ENCODE measurements at places on chromosomes 1 and 21.
A peak's percentile ranks its signal among the peaks of the same experiment; 100 is the strongest.

DNA sequence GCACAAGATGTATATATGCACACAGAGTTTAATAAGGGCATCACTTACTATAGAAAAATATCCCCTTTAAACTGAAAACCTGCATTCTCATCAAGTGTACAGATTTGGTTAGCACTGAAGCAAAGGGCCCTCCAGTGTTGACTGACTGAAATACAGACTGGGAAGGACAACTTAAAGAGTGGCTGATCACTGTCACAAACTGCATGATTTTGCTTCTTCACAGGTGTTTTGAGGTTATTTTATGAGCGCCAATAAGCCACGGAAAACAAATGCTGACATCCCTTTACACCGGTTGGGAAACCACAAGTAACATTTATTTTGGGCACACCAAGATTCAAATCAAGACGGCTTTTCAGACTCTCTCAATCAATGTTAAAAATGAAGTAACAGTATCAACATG, 30.9 kb upstream of the RAP1GAP start:
- DNase-seq, result no peak

- no peak for DNase-seq
Measured at GRCh38 chr1:85089203-85089602, 40.9 kb upstream of the MCOLN3 start.

GRCh38 chr1:221510793-221511503, 230.9 kb downstream of the DUSP10 start:
- no peak for DNase-seq

DNA sequence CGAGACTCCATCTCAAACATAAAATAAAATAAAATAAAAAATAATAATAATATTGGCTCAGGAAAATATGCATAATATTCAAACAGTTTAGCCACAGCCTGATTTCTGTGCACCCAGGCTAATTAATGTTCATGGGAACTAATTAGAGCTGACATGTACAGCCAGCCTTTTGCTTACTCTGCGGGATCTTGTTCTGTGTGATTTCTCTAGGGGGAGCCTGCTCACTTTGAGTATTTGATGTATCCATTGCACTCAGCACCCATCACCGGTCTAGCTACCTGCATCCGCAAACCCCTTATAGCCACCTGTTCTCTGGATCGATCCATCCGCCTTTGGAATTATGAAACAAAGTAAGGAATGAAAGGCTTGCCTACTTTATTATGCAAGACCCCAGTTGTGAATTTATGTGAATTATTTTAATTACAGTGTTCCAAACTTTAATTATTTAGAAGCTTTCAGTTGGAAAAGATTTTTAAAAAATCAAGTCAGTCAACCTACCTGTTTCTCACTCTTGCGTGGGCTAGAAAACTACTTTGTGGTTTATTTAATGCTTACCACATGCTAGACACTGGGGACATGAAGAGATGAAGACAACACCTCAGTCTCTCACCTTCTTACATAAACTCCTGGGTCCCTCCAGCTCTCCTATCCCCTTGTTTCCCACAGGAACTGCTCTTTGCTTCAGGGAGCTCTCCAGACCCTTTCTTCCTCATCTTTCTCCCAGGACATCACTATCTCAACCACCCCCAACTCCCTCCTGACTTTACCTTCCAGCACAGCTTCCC, 25.4 kb downstream of the CFAP57 start:
- DNase-seq, result no peak

GRCh38 chr1:198848649-198849048, 209.8 kb downstream of the PTPRC start:
- DNase-seq, result no peak

DNA sequence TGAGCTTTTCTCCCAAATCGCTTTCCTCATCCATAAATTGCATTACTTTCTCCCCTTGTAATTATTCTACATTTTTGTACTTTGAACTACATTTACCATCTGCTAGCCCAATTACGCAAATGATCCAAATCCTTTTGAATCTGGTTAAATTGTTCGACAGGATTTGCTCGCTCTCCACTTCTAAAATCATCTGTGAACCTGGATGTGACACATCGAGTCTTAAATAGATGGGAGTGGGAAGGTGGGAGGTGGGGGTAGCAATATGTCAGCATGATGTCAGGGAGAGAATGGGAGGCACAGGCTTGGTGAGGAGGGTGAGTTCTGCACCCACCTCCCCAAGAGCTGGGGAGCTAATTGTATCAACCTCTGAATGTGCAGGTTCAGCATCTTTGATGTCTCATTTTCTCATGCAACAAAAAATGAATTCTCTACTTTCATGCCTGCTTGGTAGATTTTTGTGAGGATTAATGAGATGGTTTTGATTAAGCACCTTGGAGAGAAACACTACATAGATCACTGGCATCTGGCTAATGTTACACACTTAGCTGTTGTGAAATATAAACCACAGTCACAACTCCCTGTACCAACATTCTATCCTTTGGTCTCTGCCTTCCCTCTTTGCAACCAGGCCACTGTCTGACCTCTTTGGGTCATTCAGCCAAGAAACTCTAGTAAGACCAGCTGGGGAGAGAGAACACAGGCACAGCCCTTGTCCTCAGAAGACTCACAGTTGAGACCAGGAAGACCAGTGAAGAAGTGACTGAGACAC, 165.1 kb downstream of the DAB1 start:
- DNase-seq, result no peak

- no peak for DNase-seq
Measured at GRCh38 chr1:210299501-210299900, 29.2 kb upstream of the HHAT start.

GRCh38 chr1:37940299-37940947, 6.4 kb downstream of the INPP5B start:
- no peak for DNase-seq

GRCh38 chr1:174036798-174037197, 14.6 kb upstream of the RC3H1 start:
- no peak for DNase-seq

DNA sequence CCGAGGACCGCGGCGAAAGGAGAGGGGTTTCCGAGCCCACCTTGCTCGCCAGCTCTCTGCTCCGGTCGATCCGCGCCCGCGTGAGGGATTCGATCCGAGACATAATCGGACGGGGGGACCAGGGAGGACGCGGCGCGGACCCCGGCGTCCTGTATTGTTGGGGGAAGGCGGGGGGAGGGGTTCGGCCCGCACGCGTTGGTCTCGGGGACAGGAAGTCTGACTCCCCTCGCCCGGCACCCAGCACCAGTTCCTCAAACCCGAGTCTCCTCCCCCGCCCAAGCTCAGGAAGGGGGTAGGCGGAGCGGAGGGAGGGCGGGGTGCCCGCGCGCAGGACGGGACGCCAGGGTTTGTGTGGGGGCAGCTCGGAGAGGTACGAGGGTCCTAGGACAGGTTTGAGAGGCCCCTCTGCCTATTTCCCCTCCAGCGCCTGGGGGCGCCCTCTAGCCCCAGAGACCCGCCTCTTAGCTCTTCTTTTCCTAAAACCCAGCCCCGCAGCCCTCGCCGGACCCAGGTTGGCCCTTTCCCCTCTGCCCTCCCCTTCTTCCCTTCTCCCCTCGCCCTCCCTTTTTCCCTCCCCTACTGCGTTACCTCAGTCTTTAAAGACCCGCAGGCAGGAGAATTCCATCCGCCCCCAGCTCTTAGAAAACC, at the start of gene ARHGEF2:
ARHGEF2 (minus strand) TSS at position 223 of the 648 bp plus-strand sequence; CDS start at position 103, 120 bp downstream.
- DNase-seq, result peak; percentile 86

DNA sequence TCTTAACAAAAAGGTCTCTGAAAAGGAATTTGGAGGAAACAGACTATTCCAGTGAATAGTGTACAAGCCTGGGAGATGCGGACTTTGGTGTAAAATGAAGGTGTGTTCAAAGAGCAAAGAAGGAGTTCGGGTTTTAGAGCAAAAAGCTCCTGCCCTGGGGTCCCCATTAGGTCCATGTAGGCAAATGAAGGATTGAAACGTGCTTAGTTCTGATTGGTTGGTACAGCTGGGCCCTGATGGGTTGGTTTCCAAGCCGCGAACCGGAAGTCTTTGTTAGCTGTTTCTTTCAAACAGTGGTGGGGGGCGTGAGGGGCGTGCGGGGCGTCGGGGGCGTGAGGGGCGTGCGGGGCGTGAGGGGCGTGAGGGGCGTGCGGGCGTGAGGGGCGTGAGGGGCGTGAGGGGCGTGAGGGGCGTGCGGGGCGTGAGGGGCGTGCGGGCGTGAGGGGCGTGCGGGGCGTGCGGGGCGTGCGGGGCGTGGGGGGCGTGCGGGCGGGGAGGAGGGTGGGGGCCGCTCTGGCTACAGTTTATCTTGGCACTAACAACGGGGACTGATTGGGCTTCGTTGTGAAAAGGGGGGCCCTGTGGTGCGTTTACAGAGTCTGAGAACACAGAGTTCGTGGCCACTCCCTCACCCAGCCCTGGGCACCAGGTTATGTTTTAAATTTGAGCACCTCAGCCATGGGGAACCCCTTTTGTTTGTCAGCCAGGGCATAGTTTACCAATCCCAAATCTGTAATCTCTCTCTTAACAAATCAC, 29.4 kb downstream of the LRRC3 start:
- no peak for DNase-seq

DNA sequence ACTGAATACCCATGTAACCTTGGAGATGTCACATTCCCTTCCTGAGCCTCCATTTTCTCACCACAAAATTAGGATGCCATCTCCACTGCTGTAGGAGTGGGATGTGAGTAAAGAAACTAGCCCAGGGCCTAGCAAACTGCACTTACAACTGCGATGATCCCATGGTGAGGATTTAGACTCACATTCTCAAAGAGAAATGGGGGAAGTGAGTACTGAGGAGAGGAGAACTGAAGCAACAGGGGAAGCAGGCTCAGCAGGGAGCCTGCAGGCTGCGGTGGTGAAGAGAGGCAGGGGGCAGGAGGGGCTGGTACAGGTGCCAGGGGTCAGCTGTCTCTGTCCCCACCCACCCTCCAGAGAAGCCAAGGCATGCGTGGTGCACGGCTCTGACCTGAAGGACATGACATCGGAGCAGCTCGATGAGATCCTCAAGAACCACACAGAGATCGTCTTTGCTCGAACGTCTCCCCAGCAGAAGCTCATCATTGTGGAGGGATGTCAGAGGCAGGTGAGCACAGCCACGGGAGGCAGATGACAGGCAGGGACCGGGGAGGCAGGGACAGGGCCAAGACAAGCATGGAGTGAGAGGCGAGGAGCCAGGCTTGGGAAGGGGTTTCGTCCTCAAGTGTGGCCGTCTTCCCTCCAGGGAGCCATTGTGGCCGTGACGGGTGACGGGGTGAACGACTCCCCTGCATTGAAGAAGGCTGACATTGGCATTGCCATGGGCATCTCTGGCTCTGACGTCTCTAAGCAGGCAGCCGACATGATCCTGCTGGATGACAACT, 16.4 kb upstream of the ATP1A4 start:
- no peak for DNase-seq

- DNase-seq, result no peak
Measured at GRCh38 chr1:195594773-195595172, 1013.5 kb downstream of the KCNT2 start.

DNA sequence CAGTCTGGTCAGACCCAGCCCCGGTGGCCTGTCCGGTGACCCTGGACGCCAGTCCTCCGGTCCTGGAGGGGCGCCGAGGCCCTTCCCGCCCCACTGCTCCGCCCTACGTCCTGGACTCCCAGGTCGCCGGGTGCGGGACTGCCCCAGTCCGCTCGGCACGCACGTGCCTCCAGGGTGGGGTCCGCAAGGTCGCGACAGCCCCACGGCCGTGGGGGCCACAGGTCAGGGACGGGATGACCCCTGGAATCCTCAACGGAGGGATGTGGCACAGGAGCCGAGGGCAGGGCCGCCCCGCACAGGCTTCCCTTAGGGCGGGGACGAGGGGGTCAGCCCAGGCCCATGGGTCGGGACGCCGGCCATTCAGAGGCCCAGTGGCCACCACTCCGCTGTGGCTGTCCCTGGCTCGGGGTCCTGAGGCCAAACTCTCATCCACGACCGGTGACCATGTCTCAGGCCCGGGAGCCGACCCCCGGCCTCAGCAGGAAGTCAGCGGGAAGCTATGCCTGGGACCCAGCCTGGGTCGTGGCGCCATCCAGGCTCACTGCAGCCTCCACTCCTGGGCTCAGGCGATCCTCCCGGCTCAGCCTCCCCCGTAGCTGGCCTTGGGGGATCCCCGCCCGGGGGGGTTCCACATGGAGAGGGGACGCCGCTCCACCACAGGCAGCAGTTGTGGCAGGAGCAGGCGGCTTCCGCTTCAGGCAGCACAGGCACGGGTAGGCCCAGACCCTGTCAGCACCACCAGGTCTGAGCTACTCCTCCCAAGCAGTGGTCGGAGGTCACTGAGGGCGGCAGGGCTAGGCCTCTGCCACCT, 599 bp upstream of the TMEM240 start:
- no peak for DNase-seq

- peak; percentile 71 for DNase-seq
Measured at GRCh38 chr1:119647734-119648619, at the start of gene ZNF697. Gene ZNF697 (minus strand): TSS chr1:119648266. CDS start chr1:119626100, 22,166 bp downstream.

- no peak for DNase-seq
Measured at GRCh38 chr1:209387969-209388329, 195.6 kb upstream of the CAMK1G start.

- no peak for DNase-seq
Measured at GRCh38 chr1:206087091-206087490, 30.1 kb downstream of the AVPR1B start.

DNA sequence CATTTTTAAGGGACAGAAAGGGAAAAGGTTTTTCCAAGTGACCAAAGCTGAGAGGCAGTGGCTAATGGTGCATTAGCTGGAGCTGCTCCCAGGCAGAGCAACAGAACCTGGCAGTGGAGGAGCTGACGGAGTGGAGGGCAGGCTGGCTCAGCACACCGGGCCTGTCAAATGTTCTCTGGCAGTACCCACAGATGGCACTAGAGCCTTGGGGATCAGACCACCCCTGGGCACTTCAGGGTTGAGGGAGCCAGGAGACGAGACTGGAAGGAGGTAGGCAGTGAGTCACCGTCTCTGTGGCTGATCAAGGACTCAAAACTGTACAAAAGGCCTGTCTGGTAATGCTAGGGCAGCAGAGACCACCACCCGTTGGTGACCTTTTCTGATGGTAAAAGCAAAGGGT, 121.7 kb upstream of the KIAA0040 start:
- no peak for DNase-seq

- no peak for DNase-seq
Measured at GRCh38 chr1:214747050-214747635, 144.1 kb downstream of the CENPF start.

- DNase-seq, result no peak
Measured at GRCh38 chr1:9413877-9414213, 121.2 kb downstream of the SPSB1 start.

DNA sequence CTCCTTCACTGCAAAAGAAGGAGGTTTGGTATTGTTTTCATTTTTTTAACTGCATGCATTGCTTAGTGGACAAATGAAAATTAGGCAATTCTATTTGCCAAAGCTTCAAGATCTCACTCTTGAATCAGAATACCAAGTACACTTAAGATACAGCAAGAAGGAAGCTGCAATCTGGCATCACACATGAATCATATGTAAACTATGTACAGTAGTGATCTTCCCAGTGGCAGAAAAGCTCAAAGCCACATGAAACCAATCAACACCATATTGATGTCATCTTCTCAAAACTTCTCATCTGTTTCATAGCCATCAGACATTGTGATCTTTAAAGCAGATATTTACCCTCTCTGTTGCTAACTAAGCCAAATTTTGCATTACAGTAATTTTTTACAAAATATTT, 550.1 kb downstream of the LTN1 start:
- no peak for DNase-seq
